ENCODE measurements at places on chromosomes 5 and 9. TPM values are rescaled to one million over a fixed set of nuclear protein-coding genes. Genes with fewer than 3 reads are reported as not detected.

DNA sequence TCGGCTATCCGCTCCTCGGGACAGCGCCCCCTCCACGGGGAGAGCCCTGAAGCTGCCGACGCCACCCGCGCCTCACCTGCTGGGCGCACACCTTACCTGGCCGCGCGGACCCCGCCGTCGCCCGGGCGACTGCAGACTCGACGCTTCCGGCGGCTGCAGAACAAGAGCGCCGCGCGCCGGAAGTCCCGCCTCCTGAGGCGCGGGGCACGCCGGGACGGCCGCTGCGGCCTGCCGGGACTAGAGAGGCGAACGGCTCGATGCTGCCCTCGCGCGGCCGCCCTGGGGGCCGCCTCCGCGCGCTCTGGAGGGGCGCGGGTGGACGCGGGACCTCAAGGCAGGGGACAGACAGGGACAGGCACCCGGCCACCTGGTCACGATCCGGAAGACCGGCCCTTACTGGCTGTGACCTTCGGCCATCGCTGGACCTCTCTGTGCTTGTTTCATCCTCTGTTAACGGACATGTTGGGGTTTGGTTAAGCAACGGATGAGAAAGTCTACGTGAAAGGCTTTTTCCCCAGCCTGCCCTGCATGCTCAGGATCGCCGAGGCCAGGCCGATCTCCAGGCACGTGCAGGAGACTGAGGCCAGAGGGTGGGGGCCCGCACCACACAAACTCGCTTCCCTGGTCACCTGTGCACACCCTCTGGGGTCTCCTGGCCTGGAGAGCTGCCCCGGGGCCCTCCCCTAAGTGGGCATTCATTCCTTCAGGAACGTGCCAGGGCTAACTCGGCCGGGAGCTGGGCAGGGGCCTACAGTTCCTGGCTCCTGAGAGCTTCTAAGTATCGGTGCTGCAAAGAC, at the start of gene SNAPC4:
SNAPC4 (minus strand) TSS at position 133 of the 797 bp plus-strand sequence. CDS start 1,742 bp downstream, outside the sequence.
- DNase-seq = peak; percentile 88

DNA sequence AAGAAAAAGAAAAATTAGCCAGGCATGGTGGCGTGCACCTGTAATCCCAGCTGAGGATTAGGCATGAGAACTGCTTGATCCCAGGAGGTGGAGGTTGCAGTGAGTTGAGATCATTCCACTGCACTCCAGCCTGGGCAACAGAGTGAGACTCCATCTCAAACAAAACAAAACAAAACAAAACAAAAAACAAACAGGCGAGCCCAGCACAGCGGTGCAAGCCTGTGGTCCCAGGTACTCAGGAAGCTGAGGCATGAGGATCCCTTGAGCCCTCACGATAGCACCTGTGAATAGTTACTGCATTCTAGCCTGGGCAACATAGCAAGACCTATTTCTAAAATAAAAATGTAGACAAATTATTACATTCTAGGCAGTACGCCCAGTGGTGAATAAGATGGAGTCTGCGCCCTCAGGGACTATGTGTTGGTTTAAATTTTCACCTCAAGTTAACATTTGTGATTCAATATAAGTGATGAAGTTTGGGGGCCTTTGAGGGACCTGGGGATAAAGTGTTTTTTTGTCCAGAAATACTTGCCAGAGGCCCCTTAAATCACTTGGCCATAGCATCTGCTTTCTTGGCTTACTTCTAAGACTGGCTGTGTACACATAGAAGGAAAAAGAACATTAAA, 3.4 kb upstream of the GAPVD1 start:
- DNase-seq = no peak

- no peak for DNase-seq
Measured at GRCh38 chr5:83434946-83435345, 36.6 kb upstream of the VCAN start.

DNA sequence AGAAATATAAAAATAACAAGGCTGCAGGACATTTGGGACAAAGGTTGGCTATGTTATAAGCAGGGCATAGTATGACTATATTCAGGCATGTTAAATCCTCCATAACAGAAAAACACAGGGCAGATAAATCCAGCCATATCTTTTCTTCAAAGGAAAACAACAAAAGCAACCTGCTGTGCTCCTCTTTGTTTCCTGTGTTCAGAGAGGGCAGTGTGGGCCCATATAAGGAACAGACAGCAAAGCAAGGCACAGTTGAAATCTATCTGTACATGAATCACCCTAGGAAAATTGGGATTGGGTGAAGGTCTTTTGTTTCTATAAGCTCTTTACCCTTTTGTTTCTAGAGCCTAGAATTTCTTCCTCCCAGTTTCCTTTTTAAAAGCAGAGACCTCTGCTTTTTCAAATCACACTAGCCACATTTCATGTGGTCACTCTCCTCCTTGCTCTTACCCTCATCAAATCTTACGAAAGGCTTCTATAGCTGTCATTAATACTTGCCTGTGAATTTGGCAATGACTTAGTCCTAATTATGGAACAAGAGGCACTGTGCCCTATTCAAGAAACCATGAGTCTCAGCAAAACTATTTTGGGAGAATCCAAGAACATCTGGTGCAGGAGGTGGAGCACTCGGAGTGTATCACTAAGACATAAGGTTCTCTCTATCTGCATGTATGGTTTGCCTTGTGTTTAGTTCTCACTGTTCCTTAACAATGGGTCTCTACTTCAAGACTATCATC, 1.8 kb downstream of the GZMA start:
- DNase-seq = no peak

DNA sequence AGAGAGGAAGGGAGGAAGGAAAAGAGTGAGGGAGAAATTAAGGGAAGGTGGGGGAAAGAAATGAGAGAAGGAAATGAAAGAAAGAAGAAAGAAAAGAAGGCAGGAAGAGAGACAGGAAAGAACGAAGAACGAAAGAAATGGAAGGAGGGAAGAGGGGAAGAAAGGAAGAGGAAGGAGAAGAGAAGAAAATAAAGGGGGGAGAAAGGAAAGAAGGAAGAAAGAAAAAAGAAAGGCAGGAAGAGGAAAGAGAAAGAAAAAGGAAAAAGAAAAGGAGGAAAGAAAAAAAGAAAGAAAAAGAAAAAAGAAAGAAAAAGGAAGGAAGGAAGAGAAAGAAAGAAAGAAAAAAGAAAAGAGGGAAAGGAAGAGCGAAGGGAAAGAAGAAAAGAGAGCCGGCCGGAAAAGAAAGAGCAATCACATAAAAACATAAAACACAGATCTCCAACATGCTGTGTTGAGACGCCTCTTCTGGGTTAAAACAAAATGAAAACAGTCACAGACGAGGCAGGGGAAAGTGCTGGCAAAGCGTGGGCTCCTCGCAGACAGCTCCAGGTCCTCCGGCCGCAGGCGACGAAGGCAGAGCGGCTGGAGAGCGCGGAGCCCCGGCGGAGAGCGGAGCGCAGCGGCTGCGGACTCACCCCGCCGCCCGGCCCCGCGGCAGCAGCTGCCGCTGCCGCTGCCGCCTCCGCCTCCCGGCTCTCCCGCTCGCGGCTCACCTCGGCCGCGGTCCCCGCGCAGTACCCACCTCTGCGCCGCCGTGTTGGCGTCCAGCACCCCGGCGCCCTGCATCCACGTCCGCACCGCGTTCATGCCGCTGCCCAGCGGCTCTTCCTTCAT, 896 bp downstream of the EBF1 start:
- no peak for DNase-seq

- no peak for DNase-seq
Measured at GRCh38 chr9:38196714-38197113, 127.7 kb upstream of the SHB start.

DNA sequence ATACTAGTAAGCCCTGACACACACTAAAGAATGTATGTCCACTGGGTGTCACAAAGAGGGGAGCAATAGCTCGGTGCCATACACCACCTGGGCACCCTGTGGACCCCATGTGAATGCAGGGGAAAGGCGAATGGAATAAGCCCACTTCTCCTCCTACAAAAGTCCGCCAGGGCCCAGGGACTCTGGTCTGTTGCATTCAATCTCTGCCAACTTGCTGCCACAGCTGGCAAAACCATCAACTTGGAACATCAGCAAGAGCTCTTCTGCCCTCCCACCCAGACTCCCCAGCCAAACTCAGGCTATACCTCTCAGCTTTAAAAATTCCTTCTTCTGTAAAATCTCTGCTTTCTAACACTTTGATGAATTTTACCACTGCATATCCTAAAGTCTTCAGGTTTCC, 54.5 kb downstream of the PFDN1 start:
- DNase-seq = no peak

DNA sequence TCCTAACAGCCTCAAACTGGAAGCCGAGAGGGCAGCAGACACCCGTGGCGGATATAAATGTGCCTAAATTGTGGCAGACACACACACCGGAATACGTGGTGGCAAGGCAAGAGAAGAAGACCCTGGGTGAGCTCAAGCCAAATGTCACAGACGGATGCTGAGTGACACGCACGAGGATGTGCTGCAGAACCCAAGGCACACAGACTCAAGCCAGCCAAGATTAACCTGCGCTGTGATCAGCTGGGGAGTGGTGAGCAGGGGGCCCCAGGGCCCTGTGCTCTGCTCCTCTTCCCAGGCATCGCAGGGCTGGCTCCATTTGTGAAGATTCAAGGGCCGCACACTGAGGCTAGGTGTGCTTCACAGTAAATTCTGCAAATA, 16.4 kb downstream of the SEMA4D start:
- no peak for DNase-seq

- no peak for DNase-seq
Measured at GRCh38 chr5:170631466-170632195, 127.8 kb downstream of the KCNIP1 start.

DNA sequence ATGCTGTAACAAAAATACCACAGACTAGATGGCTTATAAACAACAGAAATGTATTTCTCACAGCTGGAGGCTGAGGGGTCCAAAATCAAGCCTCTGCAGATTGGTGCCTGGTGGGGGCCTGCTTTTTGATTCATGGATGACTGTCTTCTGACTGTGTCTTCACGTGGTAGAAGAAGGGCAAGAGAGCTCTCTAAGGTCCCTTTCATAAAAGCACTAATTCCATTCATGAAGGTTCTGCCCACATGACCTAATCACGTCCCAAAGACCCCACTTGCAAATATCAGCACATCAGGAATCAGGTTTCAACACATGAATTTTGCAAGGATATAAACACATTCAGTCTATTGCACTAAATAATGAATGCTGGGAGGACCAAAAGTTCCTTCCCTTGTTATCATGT, 278.4 kb downstream of the MARCHF11 start:
- DNase-seq = no peak

GRCh38 chr5:73623060-73623459, 2.9 kb upstream of the ARHGEF28 start:
- no peak for DNase-seq

The NIPAL4 gene
- total RNA-seq = 0.63 TPM

The PPP2R2B gene
- 2.6 TPM for total RNA-seq

The PCDHB10 gene
- total RNA-seq = 2.5 TPM
